T follicular helper cell (primary cell): ENCODE measurements at places on chromosomes 5 and 9.

DNA sequence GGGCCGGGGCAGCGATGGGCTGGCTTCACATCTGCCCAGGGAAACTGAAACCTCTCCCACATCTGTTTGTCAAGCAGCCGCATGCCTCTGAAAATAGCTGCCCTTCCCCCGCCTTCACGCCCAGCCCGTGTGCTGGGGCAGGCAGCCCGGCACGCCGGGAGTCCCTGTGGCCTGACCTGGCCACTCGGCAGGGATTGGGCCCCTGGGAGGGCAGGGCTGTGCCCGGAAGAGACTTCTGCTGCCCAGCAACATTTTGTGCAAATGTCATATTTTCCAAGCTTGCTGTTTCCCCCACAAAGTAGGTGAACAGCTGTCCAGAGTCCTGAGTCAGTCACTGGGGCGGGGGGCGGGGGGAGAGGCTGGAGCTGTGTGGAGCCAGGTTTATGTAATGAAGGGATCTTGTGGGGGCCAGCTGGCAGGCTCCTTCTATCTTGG, 8.2 kb downstream of the COL27A1 start:
- DNase-seq = no peak

DNA sequence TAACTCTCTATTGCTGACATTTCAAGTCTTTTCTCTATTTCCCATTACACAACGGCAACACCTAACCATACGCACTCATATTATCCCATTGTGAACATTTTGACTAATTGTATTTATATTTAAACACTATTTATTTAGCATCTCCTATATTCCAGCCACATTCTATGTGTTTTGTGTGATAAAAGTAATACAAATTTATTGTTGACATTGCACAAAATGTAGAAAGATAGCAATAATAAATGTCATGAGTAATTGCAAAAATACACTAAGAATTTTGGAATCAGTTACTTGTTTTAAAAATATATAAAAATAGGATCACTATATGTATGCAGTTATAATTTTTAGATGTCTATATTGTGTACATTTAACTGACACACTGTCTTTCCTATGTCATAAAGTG, 413.0 kb upstream of the PTPRD start:
- no peak for DNase-seq

- DNase-seq = no peak
These were observed at the start of gene CDH18 for GRCh38 chr5:19987612-19988361. Gene CDH18, minus strand, starts transcription at chr5:19988200. Its CDS starts 149,214 bp downstream, at chr5:19838986.

DNA sequence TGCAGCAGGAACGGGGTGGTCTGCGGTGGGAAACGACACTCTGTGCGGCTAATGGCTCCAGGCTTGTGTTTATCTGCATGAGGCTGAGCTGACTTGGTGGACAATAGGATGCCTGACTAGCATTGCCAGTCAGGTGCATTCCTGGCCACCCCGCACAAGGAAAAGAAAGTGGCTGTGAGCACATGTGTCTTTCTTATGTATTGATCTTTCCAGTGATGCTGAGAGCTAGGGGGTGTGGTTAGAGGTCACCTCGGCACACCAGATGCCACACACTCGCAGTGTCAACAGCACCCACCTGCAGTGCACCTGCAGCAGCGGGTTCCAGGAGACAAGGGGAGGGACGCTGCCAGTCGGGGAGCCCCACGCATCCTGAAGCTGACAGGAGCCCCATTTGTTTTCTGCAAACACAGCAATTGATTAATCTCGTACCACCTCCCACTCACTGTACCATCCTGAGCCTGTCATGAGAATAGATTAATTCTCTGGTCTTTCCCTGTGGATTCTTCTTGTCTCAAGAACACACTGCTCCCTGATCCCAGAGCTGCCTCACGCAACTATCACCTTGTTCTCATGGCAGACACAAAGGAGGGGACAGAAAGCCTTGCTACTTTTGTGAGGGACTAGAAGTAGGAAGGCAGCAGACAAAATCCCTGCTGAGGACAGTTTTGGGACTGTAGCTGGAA, 251.7 kb upstream of the WWC1 start:
- DNase-seq = no peak

DNA sequence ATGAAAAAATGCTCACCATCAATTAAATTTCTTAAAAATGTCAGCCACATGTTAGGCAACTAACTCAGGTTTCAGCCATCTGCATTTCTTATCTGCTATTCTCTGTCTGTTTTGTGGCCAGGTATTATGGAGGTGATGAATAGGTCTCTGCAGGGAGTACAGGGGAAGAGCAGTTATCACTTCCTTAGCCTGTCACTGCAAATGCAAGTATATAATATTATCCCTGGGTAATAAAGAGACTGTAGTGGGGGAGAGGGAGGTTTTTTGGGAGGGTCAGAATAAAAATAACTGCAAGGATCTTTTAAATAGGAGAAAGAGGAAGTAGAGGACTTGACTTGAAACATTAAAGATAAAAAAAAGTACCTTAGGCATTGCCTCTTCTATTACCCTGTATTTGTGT, 49.6 kb upstream of the PTGER4 start:
- DNase-seq = no peak
